ENCODE measurements at places on chromosomes 13 and 19. TPM values are rescaled to one million over a fixed set of nuclear protein-coding genes. Genes with fewer than 3 reads are reported as not detected.

- DNase-seq: no peak
These were observed 1.8 kb upstream of the LTBP4 start for GRCh38 chr19:40599331-40599901.

DNA sequence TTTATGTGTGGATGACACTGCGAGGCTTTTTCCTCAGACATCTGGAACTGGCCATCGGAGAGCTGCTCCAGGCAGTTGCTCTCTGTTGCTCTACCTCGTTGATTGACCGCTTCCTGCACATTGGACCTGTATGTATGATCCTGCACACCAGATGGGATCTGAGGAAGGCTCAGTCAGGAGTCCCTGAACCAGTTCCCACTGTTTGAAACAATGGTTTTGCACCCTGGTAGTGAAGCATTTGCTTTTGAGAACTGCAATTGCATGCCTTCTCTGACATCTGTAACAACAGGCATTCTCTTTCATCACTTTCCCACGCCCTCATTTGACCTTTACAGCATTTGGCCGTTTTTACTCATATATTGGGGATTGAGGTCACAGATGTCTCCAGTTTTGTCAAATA lies 61.1 kb upstream of the NPAS1 start:
- no peak for DNase-seq

DNA sequence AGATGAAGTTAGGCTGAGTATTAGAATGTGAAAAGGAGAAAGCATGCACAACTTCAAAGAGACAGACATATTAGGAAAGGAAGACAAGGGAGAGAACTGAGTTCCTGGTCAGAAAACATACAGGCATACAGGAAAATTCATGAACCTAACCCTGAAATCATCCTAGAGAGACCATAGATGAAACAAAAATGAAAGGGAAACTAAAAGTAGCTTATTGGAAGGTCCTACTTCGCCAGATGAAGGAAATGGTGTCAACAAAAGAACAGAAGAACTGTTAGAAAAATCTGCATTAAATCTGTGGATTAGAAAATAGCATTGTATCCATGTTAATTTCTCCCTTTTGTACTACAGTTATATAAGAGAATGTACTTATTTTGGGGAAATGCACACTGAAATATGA lies 169.0 kb upstream of the UFM1 start:
- DNase-seq: no peak

DNA sequence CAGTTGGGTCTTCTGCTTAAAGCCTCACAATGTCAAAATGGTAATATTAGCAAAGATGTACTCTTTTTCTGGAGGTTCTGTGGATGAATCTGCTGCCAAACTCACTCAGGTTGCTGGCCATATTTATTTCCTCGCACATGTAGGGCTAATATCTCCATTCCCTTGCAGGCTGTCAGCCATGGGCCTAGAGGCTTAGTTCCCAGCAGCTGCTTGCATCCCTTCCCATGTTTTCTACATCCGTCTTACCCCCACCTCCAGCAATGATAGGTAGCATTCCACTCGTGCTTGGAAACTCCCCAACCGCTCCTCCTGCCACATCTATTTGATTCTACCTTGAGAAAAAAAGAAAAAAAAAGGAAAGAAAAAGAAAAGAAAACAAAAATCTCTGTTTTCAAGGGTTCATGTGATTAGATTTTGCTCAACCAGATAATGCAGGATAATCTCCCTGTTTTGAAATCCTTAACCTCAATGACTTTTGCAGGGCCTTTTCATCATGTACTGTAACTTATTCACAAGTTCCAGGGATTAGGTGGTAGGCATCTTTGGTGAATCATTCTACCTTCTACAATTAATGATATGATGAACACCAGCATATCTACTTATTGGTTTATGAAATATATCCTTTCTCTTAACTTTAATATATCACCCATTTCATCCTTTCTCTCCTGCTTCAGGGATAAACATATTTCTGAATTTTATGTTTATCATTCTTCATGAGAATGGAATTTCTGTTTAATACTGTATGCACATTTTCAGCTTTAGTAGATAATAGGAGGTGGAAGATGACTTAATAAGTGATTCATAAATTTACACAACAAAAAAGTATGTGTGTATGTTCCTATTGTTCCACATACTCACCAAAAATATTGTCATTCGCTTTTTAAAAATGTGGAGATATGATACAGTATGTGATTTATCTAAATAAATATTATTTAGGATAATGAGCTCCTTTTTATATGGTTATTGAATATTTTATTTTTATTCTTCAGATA lies 931.9 kb downstream of the SLITRK5 start:
- no peak for DNase-seq

GRCh38 chr13:62093984-62094780 lies 678.5 kb upstream of the PCDH20 start:
- DNase-seq: no peak

GRCh38 chr13:66322193-66322740 lies 907.9 kb downstream of the PCDH9 start:
- DNase-seq: no peak

GRCh38 chr19:31575846-31576335 lies 226.7 kb upstream of the TSHZ3 start:
- DNase-seq: no peak

GRCh38 chr13:93345024-93345423 lies 118.4 kb downstream of the GPC6 start:
- DNase-seq: no peak

DNA sequence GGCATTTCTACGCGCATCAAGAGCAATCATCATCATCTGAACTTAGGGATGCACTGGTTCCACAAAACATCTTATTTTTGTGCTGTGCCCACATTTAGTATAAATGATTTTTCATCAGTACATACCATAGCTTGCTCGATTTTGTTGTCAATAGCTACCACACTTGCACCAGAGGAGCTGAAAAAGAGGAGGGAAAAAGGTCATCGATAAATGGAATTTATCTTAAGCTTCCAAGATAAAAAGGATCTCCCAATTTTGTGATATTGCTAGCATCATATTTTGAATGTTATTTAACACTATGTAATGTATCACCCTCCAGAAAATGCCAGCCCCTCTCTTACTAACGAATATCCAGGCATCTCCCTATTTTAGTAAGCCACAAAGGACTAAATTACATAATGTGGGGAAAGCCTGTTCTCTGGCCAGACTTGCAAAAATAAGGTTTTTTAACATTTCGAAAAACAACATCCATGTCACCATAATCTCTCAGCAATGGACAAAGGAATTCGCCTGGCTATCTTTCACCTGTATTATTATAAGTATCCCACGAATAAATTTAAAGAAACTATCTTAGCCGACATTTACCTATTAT lies 62.4 kb downstream of the SERP2 start:
- DNase-seq: no peak

DNA sequence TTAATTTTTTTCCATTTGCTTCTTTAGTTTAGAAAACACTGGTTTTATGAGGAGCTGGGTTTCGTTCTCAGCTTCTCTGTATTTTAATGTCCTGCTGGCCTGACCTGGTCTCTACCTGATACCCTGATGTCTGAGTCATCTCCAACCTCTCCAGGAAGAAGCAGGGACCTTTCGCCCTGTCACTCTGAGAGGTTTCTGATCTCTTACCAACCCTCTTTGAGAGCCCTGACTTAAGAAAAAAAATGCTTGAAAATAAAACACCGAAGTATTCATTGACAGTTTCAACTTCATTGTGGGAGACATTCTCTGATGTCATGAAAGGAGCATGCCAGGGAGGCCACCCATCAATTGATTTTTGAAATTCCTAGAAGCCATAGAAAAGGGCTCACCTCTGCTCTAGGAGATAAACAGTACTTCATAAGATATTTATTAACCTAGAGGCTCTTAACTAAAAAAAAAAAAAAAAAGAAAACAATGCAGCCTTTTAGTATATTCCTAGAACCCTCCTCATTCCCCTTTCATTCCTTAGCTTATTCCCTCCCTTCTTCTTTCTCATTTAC lies 234.8 kb downstream of the ENOX1 start:
- DNase-seq: no peak

GRCh38 chr19:53192771-53193534 lies at the start of gene ZNF665:
ZNF665 (minus strand) TSS chr19:53193358; CDS start chr19:53182898, 10,460 bp downstream.
- peak; percentile 93 for DNase-seq

DNA sequence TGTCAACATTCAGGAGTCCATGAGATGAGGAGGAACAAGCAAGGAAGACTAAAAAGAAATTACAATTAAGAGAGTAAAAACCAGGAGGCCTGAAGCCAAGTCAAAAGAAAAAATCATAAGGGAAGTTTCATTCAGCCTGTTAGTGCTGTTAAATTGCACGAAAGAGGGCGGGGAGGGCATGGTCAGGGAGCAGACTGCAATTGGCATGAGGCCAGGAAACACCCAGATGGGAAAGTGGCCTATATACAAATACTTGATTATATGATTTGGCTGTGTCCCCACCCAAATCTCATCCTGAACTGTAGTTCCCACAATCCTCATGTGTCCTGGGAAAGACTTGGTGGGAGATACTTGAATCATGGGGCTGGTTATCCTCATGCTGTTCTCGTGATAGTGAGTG lies 43.9 kb downstream of the TNFSF13B start:
- no peak for DNase-seq

DNA sequence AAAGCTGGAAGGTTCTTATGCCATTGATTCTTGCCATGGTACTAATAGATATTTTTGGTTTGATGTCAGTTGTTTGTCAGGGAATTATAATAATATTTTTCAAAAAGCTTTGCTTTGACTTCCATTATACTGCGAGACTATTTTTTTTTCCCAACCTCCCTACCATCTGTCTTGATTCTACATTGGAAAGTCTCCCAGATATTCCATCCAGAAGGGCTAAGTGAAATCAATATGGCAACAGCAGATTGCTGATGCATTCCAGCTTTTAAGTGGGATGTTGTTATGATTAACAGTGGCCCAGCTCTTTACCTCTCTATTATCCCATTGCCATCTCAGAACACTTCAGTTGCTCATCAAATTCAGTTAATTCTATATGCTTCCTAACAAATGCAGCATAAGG lies 247.4 kb downstream of the OXGR1 start:
- no peak for DNase-seq

DNA sequence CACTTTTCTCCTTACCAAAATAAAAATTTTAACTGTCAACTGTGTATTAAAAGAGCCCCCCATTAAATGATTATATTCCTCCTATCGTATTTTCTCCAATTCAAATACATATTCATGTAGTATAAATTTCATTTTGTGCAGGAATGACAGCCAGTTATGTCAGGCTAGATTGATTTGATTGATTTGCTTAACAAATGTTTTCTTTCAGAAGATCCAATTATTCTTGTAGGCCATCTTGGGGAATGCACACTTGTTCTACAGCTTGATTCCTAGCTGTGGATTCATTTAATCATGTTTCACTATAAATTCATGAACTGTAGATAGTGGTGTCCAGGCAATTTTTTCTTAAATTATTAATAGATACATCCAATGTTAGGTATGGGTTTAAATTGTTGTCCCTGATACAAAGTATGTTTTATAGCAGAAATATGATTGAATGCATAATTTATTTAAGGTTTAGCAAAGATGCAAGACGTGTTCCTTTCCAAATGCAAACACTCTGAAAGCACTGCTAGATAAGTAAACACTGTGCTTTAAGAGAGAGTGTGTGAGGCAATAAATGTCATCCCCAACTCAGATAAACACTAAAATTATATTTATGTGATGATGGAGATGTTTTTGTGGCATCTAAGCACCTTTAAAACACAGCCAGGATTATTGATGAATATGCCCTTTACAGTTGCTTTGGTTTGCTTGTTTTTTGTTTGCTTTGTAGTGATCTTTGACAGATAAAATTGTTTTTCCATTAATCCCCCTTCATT lies 531.1 kb downstream of the DCT start:
- DNase-seq: no peak

DNA sequence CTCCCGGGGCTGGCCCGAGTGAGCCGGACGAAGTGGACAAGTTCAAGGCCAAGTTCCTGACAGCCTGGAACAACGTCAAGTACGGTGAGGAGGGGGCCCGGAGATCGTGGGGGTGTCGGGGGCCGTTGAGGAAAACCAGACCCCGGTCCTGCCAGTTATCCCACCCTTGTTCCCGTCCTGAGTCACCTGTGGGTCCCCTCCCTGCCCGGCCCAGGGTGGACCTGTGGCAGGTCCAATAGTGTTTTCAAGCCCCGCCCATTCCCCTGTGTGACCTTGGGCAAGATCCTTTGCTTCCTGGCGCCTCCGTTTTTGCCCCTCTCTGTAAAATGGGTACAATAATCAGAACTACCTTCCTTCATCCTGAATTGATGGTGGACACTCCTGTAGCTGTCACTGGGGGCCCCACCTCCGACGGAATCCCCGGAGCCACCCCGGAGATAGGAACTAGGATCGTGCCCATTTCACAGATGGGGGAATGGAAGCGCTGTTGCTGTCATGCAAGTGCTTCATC lies 593 bp downstream of the ATG4D start:
- DNase-seq: no peak

DNA sequence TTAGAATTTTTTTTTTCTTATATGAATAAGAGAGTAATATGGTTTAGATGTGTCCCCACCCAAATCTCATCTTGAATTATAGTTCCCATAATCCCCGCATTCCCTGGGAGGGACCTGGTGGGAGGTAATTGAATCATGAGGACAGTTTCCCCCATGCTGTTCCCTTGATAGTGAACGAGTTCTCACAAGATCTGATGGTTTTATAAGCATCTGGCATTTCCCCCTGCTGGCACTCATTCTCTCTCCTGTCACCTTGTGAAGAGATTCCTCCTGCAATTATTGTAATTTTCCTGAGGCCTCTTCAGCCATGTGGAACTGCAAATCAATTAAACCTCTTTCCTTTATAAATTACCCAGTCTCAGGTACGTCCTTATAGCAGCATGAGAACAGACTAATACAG lies 205.7 kb downstream of the MYO16 start:
- no peak for DNase-seq

SLC25A41 gene
- not detected for total RNA-seq

ZNF773 gene
- 3.9 TPM for total RNA-seq

TMEM255B gene
- 6.9 TPM for total RNA-seq
